Activated CD4-positive, alpha-beta T cell treated with anti-CD3 and anti-CD28 coated beads, Interleukin-2, amount 50 U/mL, for 1 hour (primary cell): ENCODE measurements at places on chromosomes 11 and 22.

GRCh38 chr11:2586087-2586792 lies 113.6 kb downstream of the KCNQ1OT1 start:
- DNase-seq: no peak

DNA sequence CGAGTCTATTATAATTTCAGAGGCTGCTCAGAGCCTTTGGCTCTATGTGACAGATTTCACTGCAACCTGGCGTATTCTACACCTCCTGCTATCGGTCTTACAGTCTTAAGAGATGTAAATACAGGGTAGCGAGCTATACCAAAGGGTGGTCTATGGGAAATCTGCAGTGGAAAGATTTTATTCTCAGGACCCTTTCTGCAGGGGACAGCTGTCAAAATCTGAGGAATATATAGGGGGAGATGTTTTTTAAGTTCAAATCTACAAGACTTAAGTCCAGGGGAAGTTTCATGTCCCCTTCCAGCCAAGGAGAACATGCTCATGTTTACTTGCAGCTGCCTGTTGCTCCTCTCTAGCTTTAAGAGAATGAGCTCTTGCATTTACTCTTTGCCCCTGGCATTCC lies 62.7 kb downstream of the MICAL2 start:
- no peak for DNase-seq

DNA sequence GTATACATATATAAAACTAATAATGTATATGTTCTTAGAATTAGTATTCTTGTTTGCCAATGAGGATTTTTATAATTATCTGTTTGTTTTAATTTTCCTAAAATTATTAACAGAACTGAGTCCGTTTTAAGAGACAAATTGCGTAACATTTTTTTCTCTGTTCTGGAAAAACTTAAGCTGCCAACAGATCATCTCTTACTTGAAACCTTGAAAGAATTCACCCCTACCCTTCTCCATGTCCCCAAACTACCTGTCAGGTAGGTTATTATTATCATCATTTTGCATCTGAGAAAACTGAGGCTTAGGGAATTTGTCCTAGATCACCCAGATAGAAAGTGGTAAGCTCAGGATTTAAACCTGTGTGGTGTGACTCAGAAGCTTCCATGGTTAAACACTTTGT lies 14.7 kb downstream of the SLC5A4 start:
- DNase-seq: no peak

DNA sequence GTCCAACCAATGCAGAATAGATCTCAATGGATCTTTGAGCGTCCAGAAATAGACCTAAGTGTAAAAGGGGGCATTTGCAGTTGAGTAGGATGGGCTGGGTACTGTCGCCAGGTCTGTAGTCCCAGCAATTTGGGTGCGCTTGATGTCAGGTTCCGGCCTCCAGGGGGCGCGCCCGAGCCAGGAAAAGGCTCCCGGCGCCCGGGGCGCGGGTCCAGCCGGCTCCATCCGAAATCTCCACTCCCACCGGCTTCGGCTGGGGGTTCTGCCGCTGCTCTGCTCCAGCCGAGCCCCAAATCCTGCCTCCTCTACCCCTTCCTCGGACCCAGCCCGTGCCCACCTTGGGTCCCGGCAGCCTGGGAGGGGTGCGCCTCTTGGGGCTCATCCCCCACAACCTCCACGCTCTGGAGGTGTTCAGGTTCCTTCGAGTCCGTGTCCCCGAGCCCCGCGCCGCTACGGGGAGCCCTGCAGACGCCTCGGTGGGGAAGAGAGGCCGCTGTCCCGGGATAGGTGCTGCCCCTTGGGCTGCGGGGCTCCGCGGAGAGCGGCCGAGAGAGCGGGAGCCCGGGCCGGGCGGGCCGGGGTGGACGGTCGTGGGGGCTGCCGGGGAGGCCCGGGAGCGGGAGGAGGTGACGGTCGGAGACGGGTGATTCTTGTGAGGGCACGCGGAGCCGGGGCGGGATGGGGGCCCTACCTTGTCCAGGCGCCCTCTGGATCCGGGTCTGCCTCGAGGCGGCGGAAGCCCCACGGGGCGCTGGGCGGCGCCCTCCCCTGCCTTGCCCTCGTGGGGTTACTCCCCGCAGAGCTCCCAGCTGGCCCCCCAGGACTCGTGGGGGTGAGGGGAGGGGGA lies 13.0 kb upstream of the CYB5R3 start:
- DNase-seq: peak; percentile 78

DNA sequence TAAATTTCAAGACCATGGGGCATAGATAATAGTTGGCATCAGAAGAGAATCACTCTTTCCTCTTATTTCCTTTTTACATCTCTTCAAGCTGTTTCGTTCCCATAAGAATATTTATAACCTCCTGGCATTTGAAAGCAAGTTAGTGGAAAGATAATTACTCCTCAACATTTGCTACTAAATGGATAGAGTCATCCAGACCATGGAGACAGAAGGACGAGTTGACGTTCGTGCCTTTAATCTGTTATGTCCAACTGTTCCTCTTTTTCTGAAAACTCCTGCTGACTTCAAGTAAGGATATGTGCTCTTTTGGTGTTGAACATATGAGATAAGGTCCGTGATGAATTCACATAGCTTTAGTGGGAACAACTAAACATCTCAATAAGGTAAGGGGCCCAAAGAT lies 414.2 kb downstream of the LRRC4C start:
- DNase-seq: no peak

DNA sequence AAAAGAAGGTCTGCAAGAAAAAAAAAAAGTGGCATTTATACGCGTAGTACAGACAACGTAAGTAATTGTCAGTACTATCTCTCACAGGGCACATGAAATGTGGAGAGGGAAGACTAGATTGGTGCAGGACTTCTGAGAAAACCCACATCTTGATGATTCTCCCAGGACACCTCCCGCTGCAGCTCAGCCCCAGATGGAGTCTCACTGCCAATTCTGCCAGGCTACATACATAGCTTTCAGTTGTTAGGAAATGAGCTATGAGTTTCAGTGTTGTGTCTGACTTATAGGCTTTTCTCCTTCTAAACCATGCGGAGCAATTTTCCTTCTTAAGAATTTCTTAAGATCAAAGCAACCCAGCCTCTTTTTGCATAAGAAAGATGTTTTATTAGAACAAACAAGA lies 9.6 kb downstream of the OR5A2 start:
- no peak for DNase-seq

DNA sequence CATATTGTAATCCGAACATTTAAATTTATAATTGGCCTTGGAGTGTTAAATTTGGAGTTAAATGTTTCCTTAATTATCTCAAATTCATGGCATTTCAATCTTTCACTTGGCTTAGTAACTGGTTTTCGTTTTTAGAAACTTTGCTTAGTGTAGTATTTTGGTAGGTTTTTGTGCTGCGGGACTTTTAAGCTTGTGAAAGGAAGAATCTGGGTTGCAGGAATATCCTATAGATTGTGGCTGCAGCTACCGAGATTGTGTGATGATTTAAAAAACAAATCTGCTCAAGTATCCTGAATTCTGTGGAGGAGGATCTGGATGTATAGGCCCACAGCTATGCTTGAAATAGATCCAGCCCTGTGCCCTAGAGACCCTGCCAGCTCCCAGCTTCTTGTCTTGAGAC lies 27.1 kb downstream of the OSBP2 start:
- no peak for DNase-seq
